ENCODE measurements at places on chromosomes 2 and 18.

GRCh38 chr18:38459131-38459994, 893.8 kb upstream of the CELF4 start:
- no peak for DNase-seq

DNA sequence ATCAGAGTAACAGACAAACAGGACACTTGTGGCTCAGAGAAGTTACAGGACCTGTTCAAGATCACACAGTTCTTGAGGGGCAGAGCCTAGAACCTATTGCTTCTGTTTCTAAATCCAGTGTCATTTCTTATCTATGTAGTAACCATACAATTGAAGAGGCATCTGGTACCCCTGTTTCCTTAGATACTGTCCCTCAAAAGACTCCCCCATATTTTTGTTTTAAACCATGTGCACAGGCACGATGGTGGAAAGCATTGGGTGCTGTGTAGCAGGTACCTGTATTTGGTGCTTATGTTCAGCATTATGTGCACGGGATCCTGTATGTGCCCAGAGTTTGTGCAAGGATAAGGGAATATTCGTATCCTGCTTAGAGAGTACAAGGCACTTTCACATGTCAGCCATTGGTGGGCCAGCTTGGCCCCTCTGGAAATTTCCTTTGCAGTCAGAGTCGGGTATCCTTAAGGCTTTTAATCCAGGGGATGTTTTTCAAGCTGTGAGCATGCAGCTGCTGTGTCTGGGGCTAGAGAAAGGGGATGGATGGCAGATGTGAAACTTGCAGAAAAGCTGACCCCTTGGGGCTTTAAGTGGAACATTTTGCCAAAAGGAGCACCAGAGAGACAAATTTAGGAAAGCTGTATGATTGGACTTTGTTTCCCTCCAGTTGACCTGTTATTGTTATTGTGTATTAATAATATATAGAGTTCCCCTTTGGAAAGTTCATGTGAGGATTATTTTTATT, 2.1 kb downstream of the LBH start:
- DNase-seq, result no peak

DNA sequence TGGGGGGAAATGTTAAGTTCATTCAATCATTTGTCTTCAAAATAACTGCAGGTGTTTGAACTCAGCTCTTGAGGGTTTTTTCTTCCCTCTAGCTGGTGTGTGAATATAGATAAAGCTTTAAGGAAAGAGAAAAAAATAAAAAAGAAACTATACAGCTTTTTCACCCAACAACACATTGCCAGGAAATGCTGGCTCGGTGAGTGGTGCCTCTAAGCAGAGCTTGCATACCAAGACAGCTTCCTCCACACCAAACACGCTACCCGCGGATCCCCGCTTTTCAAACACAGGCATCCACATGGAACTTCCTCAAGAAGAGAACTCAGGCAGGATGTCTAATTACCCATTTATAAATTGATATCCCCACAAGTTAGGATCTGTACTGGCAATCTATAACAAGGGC, 69.8 kb upstream of the TANK start:
- no peak for DNase-seq

DNA sequence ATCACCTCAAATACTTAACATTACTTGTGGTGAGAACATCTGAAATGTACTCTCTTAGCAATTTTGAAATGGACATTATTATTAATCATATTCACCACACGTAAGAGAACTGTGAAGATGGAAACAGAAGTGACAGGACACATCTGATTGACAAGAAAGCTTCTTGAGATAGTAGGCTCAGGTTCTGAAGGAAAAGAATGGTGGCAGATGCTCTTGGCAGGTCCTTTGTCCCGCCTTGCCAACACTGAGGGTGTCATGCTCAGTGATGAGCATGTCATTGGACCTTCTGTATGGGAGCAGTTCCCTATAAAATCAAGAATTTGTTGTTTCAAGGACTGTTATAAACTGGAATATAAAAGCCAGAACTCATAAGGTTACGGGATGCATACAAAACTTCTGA, 428.1 kb downstream of the THSD7B start:
- DNase-seq, result no peak

- no peak for DNase-seq
Observed at GRCh38 chr2:70330476-70330875, 28.6 kb upstream of the FAM136A start.

DNA sequence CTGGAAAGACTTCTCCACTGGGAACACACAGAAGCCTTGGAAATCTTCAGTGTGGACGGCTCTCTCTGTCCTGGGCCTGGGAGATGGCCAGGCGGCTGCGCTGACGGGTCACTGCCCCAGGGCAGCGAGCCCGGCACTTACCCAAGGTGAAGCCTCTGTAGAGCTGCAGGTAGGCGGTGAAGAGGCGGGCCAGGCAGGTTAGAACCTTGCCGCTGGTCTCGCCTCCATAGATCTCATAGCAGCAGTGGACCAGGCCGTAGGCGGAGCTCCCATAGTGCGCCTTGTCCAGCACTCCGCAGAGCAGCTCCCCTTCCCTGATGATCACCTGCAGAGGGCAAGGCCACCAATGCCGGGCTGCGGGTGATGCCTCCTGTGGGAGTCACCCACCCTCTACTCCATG, 53.0 kb downstream of the POLR1A start:
- DNase-seq, result no peak

GRCh38 chr2:37767959-37768925, 96.8 kb upstream of the CDC42EP3 start:
- no peak for DNase-seq

DNA sequence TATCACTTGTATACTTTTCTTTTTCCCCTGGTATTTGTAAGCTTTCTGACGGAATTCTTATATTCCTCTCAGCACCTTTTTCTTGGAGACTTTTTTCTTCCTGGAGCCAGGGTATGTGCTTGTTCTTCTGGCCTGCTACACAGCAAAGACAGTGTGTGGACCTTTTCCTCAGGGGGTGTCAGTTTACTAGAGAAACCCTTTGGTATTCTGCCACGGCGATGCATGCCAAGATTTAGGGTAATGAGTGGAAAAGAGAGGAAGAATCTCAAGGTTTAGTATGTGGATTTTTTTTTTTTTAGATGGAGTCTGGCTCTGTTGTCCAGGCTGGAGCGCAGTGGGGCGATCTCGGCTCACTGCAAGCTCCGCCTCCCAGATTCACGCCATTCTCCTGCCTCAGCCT, 152.2 kb downstream of the PHLPP1 start:
- no peak for DNase-seq

DNA sequence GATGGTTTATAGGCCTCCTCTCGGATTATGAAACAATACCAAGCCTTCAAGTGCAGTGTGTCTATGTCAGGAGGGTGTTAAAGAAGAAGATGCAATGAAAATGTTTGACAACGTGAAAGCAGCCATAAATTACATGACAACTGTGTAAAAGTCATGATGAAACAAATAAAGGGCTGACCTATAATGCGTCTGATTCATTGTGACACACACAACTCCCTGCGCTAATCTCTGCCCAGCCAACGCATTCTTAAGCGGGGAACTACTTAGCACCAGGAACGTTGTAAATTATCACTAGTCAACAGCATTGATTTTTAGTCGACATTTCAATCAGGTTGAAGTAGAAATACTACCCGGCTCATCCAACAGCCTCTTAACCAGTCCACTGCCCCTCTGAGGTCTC, 26.8 kb downstream of the BCL11A start:
- DNase-seq, result no peak

DNA sequence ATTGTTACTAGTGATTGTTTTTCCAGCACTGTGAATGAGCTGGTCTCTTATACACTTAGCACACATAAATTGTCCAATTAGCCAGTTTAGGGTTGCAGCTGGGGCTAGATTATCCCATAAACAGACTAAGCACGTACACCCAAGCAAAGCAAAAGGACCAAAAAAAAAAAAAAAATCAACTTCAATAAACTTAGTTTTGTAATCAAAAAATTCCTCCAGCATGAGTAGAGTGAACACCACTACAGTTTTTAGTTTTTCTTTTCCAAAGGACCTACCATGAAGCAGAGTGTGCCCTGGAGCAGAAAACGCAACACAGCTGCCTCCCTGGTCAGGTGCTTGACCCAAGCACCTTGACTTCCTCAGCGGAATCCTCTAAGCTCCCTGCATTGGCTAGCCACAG, 249.4 kb upstream of the SLC14A2 start:
- no peak for DNase-seq

GRCh38 chr18:58908006-58908405, 43.3 kb downstream of the ZNF532 start:
- no peak for DNase-seq

All from stimulated activated CD8-positive, alpha-beta memory T cell treated with anti-CD3 and anti-CD28 coated beads, Interleukin-7, amount 100 ng/mL, for 24 hours (primary cell).